ENCODE measurements at places on chromosomes 13 and 19.
A peak's percentile ranks its signal among the peaks of the same experiment; 100 is the strongest.

GRCh38 chr13:113064534-113065405, 40.8 kb upstream of the F7 start:
- no peak for DNase-seq

DNA sequence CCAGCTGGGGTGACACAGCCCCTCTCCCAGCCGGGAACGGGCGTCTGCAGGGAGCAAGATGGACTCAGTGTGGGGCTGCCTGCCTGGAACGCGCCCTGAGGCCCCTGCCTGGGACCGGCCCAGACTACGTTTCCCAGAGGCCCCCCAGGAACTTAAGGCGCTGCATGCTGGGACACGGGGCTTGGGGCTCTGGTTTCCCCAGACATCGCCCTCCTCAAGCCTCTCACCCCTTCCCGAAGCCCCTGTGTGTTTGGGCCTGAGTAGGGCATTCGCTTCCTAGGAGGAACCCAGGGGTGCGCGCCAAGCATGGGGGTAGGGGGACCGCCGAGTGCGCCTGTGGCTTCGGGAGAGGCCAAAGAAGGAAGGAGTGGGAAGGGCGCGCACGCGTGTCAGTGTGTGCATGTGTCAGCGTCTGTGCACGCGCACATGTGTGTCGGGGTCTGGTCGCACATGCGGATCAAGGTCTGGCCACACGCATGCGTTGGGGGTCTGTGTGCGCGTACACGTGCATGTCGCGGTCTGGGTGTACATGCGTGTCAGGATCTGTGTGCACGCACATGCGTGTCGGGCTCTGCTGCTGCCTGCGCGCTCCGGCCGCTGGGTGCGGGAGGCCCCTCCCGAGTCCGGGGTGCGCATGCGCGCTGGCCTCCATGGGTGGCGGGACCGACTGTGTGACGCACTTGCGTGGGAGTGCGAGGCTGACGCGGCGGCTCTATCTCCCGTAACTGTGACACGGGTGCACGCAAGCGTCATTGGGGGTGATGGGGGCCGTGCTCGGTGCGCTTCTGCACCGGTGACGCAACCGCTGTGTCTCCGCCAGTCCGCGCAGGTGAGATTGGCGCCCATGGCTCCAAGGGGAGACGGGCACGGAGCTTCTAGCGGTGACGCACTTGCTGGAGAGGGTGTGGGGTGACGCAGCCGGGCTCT, 16.2 kb downstream of the ZNF331 start:
- peak; percentile 97 for DNase-seq

DNA sequence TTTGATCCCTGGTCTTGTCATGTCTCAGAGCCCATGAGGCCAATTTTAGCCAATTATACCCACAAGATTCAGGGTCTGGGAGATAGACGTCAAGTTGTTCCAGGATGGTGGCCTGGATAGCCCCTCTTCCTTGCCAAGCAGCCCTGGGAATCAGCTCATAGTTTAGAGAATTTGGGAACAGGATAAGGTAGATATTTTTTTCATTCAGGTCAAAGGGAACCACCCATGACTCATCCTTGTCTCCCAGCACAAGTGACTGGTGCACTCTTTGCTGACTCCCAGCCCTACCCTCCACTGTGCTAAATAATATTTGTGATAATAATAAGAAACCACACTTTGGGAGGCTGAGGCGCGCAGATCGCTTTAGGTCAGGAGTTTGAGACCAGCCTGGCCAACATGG, 17.1 kb upstream of the S1PR4 start:
- DNase-seq, result no peak

DNA sequence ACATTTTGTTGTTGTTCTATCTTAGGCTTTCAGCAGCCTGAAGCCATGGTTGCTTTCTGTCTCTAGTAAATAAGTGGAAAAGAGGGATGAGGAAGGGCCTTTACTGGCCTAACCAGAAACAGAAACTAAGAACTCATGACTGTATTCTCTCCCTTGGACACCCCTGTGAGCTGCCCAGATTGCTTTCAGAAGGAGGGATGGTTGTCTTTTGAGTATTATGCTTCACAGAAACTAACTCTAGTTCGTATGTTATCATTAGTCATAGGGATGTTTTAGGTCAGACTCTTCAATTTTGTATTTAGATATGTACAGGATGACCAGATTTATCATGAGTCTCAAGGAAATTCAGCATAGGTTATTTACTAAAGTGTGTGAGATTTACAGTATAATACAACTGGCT, 17.5 kb downstream of the BORA start:
- no peak for DNase-seq

- no peak for DNase-seq
Measured at GRCh38 chr19:31528261-31528660, 179.0 kb upstream of the TSHZ3 start.

- DNase-seq, result no peak
Measured at GRCh38 chr13:111597191-111597611, 276.8 kb downstream of the TEX29 start.

DNA sequence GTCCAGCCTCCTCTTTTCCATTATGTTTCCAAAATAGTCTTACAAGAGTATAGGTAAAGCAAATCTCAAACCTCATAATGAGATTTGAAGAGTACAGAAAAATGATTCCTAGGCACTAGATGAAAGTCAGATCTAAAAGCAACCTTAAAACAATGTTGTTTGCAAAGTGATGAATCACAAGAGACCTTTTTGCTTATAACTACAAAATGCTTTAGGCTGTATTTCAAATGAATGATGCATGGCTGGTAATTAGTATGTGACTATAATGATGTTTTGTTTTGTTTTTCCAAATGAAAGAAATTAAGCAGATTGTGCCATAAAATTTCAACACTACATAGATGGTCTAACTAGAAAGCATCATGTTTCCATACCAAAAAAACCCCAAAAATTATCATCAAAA, 272.7 kb downstream of the DIAPH3 start:
- DNase-seq, result no peak

DNA sequence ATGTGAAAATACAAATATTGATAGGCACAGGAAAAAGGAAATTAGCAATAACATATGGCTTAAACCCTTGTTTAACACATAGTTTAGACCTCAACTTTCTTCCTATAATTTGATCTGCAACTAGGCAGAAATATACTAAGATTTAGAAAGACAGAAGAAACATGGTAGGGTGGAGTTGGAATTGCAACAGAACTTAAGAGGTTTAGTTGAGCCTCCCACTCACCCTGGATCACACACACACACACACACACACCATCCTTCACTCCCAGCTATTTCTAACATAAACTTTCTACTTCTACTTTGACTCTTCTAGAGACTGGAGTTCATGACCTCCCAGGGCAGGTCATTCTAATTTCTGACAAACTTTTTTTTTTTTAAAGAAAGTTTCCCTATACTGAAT, 47.4 kb downstream of the FLT3 start:
- no peak for DNase-seq

- no peak for DNase-seq
Measured at GRCh38 chr13:33110713-33111413, 94.6 kb downstream of the KL start.

GRCh38 chr13:50629497-50629896, 214.0 kb downstream of the DLEU7 start:
- DNase-seq, result no peak

DNA sequence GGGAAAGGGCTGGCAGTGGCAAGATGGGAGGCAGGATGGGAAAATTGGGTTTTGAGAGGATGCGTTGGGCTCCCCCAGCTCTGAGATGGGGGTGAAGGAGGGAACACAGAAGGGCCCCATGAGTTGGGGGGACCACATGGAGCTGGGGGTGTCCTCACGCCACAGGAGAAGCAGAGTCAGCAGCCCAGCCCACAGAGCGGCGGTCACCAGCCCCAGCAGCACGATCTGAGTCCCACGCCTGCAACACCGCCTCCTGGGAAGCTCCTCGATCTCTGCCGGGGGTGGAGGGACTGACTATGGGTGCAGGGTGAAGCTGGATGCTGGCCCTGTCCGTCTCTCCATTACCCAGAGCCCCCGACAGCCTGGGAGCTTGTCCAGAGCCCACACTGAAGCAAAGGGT, 3.3 kb downstream of the FCER2 start:
- no peak for DNase-seq
